Lung microvascular endothelial cell (primary cell): ENCODE measurements at places on chromosomes 5 and 9. TPM values are rescaled to one million over a fixed set of nuclear protein-coding genes. Genes with fewer than 3 reads are reported as not detected.

DNA sequence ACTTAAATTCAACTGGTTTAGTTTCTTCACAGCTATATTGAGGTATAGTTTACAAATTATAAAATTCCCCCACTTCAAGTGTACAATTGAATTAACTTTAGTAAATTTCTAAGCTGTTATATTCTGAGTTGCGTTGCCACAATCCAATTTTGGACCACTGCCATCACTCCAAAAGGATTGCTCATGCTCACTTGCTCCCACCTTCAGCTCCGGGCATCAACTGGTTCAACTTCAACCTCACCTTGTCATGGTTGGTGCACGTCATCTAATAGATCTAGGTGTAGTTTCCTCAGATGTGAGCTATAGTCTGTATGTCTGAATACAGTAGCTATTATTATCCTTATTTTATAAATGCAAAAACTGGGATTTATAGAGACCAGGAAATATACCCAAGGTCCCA, 942.5 kb upstream of the WWC1 start:
- DNase-seq: no peak

GRCh38 chr5:178223196-178223773, 9.3 kb downstream of the PHYKPL start:
- DNase-seq: no peak

- no peak for DNase-seq
Observed at GRCh38 chr9:114149765-114150340, 5.5 kb upstream of the COL27A1 start.

DNA sequence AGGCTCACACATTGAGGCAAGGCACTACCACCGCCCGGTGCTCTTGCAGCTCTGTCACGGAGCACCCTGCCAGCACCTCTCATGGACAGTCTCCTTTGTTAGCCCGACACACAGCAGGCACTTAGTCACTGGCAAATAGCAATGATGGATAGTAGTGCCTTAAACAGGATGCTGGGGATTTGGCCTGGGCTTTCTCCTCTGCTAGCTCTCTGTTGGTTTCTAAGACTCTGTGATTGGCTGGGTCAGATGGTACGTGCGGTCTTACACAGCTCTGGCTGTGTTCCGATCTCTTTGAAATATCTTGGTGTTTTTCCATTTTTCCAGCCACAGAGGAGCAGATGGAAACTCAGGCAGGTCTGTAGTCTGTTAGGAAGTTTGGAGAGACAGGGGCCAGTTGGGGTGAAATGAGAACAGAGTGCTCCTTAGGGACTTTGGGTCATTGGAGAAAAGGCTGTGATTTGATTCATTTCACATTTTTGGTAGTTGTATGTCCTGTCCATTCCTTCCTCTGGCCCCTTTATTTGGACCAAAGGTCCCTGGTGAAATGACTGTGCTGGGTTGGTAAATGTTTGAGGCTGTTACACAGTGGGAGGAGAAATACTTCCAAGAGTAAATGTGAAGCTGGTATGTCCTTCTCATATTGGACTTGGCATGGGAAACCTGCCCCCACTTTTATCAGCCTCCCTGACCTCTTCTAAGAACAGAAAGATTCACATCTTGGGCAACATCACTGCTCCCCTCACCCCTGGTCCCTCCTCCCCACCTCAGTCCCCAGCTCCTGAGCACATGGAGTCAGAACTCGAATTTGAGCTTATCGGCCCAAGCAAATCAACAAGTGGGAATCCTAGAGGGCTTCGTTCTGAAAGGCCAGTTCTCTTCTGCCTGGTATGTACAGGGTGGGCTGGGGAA, 3.4 kb downstream of the SMIM3 start:
- no peak for DNase-seq

- peak; percentile 5 for DNase-seq
Observed at GRCh38 chr5:164345173-164345849, 839.9 kb downstream of the MAT2B start.

DNA sequence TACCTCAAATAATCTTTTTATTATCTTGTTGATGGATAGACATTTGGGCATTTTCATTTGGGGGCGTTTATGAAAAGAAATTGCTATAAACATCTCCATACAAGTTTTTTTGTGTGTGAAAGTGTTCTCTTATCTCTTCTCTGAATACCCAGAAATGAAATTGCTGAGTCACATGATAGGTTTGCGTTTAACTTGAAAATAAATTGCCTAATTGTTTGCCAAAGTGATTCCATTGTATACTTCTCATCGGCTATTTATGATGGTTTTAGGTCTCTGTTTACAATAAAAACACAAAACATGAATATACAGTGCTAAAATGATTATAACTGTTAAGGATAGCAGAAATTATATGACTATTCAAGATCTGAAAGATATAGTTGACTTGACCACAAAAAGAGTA, 361.7 kb downstream of the TAF11L14 start:
- no peak for DNase-seq

GRCh38 chr9:116080561-116080960, 73.0 kb upstream of the PAPPA start:
- DNase-seq: no peak

Gene SHOC1
- total RNA-seq: not detected in 2 replicates

Gene SERF1A
- 2.8 and 5.6 TPM in 2 replicates for total RNA-seq

Gene NUP214
- 6.5 and 7.5 TPM in 2 replicates for total RNA-seq
